Activated naive CD8-positive, alpha-beta T cell treated with anti-CD3 and anti-CD28 coated beads, Interleukin-2, amount 50 U/mL, for 16 hours (primary cell): ENCODE measurements at places on chromosomes 4 and X.
A peak's percentile ranks its signal among the peaks of the same experiment; 100 is the strongest.

- no peak for DNase-seq
These were observed 255.1 kb downstream of the C4orf33 start for GRCh38 chr4:129350834-129351721.

- no peak for DNase-seq
These were observed 37.0 kb upstream of the CD99L2 start for GRCh38 chrX:150935467-150935866.

DNA sequence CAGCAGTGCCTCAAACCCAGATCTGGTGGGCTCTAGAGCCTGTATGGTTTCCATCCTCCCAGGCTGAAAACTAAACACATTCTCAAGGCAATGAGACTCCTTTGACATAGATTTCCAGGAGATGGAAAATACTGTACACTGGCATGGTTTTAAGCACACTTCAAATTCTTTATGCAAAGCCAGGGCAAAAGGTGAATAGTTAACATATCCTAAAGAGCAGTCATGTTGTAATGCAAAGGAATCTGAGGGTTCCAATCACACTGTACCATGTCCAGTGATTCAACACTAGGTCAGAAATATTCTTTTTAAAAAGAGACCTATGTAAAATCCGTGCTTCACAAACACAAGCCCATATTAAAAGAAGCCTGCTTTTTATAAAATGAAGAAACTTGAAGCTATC, 195.3 kb downstream of the QDPR start:
- no peak for DNase-seq

GRCh38 chr4:94302191-94302590, 40.4 kb downstream of the HPGDS start:
- no peak for DNase-seq

DNA sequence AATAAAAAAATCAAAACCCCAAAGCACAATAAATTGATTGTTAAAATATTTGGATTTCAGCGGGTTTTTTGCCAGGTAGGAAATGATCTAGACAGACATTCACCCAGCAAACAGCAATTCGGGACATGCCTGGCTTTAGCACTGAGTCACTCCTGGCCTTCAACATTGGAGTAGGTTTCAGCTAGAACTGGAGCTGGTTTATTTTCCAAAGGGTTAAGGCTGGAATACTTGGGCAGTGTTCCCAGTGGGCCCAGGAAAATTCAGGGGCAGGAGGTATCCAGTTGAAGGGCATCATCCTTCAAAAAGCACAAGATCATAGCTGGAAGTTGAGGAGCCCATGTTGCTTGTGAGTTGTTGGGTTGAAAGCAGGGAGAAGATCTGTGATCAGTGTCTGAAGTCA, 41.0 kb downstream of the TXLNG start:
- DNase-seq, result no peak

DNA sequence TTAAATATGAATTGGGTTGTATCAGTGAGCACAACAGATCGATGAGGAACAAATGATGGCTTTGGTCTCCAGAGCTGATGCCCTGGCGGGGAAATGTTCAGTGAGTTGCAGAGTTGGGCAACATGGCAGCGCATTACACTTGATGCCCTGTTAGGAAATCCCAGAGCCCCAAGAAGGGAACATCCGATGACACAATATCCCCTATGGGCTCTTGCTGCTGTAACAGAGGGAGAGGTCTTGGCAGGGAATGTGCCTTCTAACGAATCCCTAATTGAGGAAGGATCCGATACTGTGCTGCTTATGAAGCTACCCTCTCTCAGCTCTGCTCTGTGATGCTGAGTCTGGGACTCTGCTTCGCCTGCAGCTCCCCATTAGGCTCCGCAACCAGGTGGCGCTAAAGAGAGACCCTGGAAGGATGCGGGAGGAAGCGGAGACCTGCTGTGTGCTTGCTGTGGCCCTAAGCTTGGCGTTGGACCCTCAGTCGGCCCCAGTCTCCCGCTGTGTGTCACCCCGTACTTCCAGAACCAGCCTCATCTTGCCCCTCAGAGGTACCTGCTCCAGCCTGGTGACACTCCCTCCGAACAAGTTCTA, 38.9 kb downstream of the PDHA1 start:
- DNase-seq, result peak; percentile 11

GRCh38 chr4:85760511-85760910, 285.6 kb downstream of the ARHGAP24 start:
- no peak for DNase-seq

DNA sequence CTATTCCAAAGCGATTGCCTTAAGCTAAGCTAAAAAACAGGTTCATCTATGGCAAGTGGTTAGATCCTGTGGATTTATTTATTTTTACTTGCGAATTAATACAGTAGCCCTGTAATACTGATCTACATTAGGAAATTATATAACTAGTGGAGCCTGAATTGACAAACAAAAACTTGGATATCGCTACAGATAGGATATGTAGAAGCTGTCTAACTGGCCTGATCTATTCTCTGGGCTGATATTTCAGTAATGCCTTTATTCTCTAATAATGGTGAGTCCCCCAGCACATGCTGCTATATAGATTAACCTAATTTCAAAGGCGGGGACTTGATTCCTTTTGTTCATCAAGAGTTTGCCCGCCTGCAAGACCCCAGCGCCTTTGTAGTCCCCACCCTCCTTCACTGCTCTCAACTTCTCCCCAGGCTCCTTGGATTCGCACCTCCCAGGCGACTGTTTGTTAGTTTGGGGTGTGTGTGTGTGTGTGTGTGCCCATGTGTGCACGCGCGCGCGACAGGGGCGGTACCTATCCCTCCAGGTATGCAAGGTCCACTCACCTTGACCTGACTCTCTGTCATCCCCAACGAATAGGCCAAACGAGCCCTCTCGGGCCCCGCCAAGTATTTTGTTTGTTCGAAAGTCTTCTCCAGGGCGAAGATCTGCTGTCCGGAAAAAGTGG, 3.8 kb downstream of the NKX6-1 start:
- DNase-seq, result no peak

GRCh38 chrX:73262991-73263390, 48.3 kb upstream of the NAP1L2 start:
- no peak for DNase-seq

DNA sequence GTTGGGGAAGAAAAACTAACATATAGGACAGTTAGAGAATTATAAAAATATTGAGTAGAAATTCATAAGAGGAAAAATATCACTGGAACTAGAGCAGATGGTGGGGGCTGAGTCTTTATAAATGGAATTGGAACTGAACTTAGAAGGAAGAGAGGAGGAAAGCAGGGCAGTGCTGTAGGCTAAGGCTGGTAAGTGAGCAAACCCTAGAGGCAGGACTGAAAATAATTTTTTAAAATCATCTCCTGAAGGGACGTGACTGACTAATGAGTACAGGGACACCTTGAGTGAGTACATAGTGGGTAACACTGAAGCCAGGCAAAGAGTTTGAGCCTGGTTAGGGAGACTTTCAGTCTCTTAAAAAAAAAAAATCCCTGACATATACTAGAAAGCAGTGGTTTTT, 63.3 kb downstream of the GALNT7 start:
- DNase-seq, result no peak

GRCh38 chr4:47071901-47072341, 40.6 kb downstream of the GABRB1 start:
- DNase-seq, result no peak

DNA sequence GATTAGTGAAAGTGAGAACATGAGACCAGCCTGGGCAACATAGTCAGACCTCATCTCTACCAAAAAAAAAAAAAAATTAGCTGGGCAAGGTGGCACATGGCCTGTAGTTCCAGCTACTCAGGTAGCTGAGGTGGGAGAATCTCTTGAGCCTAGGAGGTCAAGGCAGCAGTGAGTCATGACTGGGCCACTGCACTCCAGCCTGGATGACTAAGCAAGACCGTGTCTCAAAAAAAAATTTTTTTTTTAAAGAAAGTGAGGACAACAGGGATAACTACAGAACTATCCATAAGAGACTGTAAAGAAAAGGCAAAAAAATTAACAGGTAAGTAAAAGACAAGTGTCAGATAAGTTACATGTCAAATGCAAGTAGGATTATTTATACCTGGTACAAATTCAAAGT, 13.5 kb upstream of the SPP1 start:
- no peak for DNase-seq
